ENCODE measurements at places on chromosomes 4 and X.

- no peak for DNase-seq
Measured at GRCh38 chr4:138223231-138223910, 18.8 kb downstream of the SLC7A11 start.

DNA sequence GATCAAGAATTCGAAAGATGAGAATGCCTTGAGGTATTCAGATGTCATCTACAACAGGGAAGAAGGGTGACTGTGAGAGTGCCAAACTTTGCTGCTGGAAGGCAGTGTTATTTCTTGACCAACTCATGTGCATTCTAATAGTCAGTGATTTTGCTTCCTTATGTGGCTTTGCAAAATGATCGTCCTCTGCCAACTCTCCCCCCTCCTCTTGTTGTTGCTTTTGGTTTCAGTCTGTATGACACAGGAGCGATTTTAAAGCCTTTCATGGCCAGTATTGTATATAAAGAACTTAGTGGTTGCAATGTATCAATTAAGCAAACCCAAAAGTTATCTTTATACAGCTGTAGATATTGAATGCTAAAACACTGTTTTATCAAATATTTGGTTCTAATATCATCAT lies 379.1 kb downstream of the IL1RAPL1 start:
- no peak for DNase-seq

- no peak for DNase-seq
Measured at GRCh38 chr4:102589743-102590142, 88.6 kb downstream of the NFKB1 start.

GRCh38 chrX:72041176-72041575 lies 90.5 kb downstream of the RTL5 start:
- DNase-seq: no peak

- DNase-seq: no peak
Measured at GRCh38 chrX:71320126-71320525, 18.6 kb downstream of the ITGB1BP2 start.

DNA sequence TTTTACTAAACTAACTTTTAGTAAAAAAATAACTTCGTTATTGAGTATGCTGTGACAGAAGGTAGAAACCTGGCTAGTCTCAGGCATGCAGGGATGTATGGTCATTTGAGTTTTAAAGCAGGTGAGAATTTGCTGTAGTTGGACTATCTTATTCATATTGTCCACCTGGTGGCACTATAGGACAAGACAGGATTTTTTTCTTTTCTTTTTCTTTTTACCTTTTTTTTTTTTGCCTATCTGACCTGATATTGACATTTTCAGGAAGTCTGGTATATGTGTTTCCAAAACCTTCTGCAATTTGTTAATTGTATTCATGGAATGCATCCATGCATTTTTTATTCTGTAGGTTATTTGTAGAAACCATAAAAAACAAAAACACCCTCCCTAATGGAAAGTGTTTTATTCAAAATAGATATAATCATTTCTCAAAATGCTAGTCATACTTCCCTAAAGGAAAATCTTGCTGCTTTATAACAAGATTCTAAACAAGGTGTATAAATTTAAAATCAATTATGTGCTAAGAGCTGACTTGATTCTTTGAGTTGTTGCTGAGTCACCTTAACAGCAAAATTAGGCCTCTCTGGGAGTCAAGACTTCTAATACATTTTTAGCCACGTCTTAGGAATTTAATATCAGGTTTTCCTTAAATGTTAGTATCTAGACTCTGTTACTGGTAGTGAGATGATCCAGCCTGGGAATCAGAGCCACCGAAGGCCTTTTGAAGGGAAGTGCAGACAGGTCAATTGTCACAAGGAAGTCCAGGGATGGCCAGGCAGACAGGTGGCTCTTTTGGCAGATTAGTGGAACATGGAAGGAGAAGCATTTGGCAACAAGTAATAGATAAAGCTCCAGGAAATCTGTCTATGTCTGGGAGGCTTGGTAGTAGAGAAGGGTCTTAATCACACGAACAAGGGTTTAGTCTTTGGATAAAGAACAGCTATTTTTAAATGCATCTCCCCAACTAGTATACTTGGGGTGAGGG lies 201.3 kb upstream of the GNPDA2 start:
- peak; percentile 21 for DNase-seq

DNA sequence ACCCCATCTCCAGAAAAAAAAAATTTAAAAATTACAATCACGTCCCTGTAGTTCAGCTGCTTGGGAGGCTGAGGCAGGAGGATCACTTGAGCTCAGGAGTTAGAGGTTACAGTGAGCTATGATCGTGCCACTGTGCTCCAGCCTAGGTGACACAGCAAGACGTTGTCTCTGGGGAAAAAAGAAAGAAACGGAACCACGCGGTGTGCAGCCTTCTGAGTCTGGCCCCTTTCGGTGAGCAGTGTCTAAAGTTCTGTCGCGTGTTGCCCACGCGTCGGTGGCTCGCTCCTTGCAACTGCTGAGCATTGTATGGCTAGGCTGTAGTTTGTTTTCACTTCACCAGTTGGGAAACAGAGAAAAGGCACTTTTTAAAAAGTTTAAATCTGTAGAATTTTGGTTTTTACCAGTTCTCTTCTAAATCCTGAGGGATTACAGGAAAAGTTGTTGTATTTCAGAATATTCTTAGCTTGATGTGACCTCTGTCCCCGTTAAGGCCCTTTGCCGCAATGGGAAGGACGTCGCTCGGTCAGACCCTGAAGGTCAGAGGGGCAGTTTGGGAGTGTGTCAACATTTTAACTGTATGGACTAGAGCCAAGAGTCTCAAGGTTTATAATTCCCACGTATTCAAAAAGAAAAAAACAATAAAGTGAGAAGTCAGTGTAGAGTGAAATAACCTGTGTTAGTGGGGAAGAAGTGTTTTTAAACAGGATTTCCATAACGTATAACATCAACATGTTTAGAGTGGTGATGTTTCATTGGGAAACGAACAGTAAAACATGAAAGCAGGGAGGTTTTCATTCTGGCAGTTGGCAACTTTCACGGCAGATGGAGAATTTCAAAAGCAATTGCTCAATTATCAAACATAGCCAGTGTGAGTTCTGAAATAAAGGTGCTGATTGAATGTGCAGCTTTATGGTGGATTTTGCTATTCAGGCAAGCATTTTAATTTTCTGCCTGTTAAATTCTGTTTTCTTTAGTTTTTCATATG lies 45.8 kb upstream of the MSANTD1 start:
- DNase-seq: no peak

GRCh38 chr4:163343604-163344146 lies at the start of gene NPY5R:
TSS of gene NPY5R (plus strand) at chr4:163343892. CDS start at chr4:163350274, 6,382 bp downstream.
- no peak for DNase-seq

DNA sequence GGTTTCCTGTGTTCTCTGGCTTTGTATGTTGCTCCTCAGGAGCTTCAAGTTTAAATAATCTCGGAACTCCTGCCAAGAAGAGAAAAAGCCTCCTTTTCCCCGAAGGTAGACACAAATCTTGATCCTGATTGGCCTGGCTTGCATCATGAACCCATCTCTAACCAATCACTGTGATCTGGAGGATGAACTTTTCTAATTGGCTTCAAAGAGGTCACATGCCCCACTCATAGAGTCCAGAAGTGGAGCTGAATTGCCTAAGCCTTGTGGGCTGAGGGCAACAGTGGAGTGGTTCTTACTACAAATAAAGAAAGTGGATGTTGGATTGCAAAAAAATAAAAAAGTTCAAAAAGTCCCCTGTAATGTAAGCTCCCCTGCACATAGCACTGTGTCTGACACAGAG lies 245.9 kb downstream of the MID1IP1 start:
- no peak for DNase-seq

GRCh38 chrX:31337332-31337731 lies 265.5 kb upstream of the FTHL17 start:
- no peak for DNase-seq

DNA sequence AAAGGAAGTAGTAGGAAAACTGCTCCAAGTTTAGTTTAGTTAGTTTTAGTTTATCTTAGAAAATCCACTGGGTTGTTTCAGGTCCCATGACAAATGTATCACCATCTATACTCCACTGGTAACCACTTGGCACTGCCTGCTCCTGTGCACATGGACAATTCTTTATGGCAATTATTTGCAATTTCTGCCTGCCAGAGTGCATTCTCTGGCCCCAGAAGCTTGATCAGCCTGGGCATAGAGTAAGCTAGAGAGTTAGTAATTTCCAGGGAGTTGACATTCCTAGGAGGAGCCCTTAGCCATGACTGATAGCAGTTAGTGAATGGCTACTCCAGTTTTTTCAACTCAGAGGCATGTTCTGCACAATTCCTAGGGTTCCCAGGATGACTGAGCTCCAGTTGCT lies 203.2 kb upstream of the FGF13 start:
- no peak for DNase-seq

DNA sequence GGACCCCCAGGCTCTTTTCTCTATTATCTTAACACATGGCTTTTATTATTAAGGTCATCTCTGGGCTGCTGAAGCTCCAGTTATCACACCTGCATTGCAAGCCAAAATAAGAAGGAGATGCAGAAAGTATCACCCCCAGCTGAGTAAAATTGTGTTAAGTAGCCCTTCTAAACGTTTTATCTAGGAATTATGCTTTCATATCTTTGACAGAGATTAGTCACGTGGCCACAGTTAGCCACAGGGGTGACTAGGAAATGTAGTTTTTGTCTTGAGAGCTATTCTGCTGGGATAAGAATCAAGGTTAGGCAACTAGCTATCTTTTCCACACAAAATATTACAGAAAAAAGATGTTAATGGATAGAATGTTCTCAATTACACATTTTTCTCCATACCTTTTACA lies 102.1 kb downstream of the ANXA3 start:
- no peak for DNase-seq

DNA sequence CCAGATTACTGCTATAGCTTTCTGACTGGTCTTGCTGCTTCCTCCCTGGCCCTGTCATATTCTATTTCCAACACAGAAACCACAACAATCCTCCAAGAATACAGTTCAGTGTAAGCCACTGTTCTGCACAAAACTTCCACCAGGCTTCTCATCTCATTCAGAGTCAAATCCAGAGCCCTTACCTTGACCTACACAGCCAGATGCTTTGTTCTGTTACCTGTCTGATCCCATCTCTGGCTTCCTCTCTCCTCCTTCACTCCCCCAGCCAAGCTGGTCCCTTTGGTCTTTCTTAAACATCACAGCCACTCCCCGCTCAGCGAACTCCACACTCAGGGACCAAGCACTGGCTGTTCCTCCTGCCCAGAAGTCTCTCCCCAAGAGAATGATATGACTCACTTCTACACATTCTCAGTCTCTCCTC lies 84.8 kb upstream of the BMP2K start:
- no peak for DNase-seq

DNA sequence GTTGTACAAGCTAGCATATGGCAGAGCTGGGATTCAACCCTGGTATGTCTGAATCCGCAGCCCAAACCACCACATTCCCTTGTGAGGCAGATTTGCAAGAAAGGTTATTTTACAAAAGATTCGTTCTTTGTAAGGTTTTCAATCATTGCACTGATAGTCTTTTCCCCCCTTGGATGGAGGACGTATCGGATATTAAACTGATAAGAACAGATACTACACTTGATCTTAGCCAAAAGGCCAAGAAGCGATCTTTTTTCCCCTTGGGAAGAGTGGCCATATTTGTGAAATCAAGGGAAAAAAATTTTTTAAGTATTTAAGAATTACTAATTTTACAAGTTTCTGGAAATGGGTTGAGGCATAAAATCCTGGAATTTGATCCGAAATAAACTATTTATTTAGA lies 34.4 kb upstream of the MSMO1 start:
- no peak for DNase-seq

GRCh38 chr4:151841107-151841506 lies 80.3 kb upstream of the GATB start:
- no peak for DNase-seq

GRCh38 chrX:137052643-137053235 lies 18.9 kb upstream of the GPR101 start:
- no peak for DNase-seq

GRCh38 chr4:76611616-76612207 lies 176.7 kb downstream of the SHROOM3 start:
- no peak for DNase-seq

DNA sequence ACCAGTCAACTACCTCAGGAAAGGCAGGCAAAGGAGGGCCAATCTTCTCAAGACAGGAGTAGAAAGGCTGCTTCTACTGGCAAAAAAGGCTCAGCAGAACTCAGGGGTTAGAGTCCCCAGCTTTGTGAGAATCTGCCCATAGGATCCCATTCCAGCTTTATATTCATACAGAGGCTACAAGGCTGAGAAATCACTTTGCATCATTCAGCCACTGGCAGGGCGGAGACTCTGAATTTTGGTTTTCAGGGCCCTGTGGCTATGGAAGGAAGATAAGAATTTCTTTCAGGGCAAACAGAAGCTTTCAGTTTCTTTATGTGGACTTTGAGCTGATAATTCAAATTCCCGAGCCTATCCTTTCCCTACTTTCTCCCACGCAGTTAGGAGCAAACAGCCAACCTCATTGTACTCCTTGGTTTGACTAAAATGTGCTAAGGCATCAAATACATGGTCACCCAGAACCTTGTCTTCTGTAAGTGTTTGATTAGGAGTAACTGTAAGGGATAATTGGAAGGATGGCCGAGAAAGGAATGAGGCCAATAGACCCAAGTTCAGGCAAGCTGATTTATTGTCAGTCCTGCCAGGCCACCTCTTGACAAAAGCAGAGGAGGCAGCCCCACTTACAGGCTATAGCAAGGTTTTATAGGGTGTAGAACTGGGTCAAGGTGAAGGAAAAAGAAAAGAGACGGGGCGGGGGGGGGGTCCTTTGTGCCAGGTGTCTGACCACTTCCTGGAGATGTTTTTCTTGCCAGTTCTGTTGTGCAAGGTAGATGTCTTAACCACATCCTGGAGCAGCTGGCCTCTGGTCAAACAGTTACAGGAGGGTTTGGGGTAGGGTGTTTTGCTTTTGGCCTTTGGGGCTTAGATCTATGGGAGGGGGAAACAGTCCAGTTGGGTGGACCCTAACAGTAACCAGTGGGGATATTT lies 165.3 kb upstream of the PPP1R2C start:
- peak; percentile 32 for DNase-seq

- no peak for DNase-seq
Measured at GRCh38 chrX:110341189-110342035, 17.2 kb upstream of the RTL9 start.

DNA sequence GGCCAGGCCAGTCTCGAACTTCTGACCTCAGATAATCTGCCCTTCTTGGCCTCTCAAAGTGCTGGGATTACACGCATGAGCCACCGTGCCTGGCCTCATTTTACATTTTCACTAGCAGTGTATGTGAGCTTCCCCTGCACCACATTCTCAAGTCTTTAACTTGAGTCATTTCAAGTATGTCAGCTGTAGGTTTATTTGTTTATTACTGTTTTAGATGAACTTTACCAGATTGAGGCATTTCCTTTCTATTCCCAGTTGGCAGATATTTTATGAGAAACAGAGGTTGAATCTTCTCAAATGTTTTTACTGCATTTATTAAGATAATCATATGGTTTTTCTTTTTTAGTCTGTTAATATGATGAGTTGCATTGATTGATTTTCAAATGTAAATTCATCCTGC lies 114.6 kb upstream of the SH3RF1 start:
- DNase-seq: no peak

GRCh38 chrX:51420610-51421009 lies 75.8 kb downstream of the NUDT11 start:
- peak; percentile 26 for DNase-seq

- DNase-seq: no peak
Measured at GRCh38 chr4:114782415-114783214, 184.0 kb downstream of the UGT8 start.

- no peak for DNase-seq
Measured at GRCh38 chr4:1092983-1093361, 20.4 kb downstream of the RNF212 start.

All from Caco-2 (cell line).